ENCODE measurements at places on chromosomes 3 and 15.

- no peak for DNase-seq
Observed at GRCh38 chr3:46673151-46674030, 20.1 kb downstream of the ALS2CL start.

GRCh38 chr3:178514401-178514800, 21.8 kb upstream of the KCNMB2 start:
- no peak for DNase-seq

- DNase-seq, result no peak
Observed at GRCh38 chr3:57948080-57948671, 60.0 kb upstream of the FLNB start.

DNA sequence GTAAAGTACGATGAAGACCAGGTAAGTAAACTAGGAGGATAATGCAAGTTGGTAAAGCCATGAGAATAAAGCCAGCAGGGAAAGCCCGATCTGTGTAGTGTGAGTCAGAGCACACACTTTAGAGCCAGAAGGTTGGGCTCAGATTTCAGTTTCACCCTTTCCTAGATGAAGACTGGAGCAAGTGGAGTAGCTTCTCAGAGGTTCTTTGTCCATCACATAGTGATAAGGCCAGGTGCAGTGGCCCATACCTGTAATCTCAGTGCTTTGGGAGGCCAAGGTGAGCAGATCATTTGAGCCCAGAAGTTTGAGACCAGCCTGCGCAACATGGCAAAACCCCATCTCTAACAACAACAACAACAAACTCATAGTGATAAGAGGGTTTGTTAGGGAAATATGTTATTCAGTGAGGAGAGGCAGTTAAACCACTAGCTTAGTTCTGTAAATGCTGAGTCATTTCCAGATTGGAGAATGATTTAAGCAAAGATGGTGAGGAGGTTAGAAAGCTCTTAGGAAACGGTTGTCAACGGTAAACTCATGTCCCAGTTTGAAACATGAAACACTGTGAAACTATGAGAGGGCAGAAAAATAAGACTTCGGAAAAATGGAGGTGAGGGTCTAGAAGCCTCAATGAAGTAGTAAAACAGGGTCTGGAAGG, 39.0 kb downstream of the IL12A start:
- peak; percentile 57 for DNase-seq

DNA sequence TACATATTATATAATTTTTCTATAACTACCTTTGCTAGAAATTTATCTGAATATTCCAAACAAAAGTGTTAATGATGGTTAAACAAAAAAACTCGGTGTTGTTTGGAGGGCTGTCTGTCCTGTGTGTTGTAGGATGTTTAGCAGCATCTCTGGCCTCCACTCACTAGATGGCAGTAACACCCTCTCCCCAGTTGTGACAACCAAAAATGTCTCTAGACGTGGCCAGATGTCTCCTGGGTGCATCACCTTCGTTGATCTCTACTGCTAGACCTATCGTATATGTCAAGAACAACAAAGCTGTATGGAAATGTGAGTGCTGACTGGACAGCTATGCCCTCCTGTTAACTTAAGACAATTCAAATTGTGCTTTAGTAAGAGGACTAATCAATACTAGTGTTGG, 14.1 kb downstream of the ANKRD34C start:
- no peak for DNase-seq

DNA sequence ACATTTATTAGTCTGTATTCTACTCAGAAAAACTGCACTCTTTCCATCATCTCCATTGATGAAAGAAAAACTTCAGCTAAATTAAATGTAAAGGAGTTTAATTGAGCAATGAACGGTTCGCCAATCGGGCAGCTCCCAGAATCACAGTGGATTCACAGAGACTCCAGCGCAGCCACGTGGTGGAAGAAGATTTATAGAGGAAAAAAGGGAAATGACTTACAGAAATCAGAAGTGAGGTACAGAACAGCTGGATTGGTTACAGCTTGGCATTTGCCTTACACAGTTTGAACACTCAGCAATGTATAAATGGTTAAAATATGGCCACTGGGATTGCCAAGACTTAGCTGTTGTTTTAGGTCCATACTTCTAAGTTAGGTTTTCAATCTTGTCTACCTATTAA, 2.8 kb upstream of the SUCLG2 start:
- DNase-seq, result no peak
